MG63 (cell line): ENCODE measurements at places on chromosomes 2 and 18. TPM values are rescaled to one million over a fixed set of nuclear protein-coding genes. Genes with fewer than 3 reads are reported as not detected.

The POTEJ gene
- not detected in 2 replicates for total RNA-seq

The CDCA7 gene
- 13.2 and 18.6 TPM in 2 replicates for total RNA-seq

The AQP12B gene
- total RNA-seq: not detected in 2 replicates

The AUP1 gene
- total RNA-seq: 70.0 and 143 TPM in 2 replicates

The MTX2 gene
- total RNA-seq: 34.8 and 40.6 TPM in 2 replicates

The IMPACT gene
- total RNA-seq: 21.8 and 26.1 TPM in 2 replicates

The IL36B gene
- total RNA-seq: not detected in 2 replicates
